A549 treated with dexamethasone at 1 μM for 4 hours (cell line): ENCODE measurements at places on chromosomes 1 and 21. TPM values are rescaled to one million over a fixed set of nuclear protein-coding genes. Genes with fewer than 3 reads are reported as not detected.

Gene TMEM61
- total RNA-seq, result 0.43 to 1.4 TPM (median 0.88 TPM) in 5 replicates

Gene RGS8
- not detected in 5 replicates for total RNA-seq

Gene DIRAS3
- total RNA-seq, result 0.63 to 1.3 TPM (median 1.1 TPM) in 5 replicates

Gene C1orf116
- total RNA-seq, result 3.9 to 6.8 TPM (median 5.9 TPM) in 5 replicates

Gene LCK
- 0.07 to 0.11 TPM (median 0.09 TPM) in 3 of 5 replicates, not detected in the others for total RNA-seq

Gene CD1C
- not detected in 5 replicates for total RNA-seq

Gene TACSTD2
- total RNA-seq, result not detected in 5 replicates

Gene FABP3
- total RNA-seq, result not detected in 5 replicates

Gene VANGL2
- total RNA-seq, result 0.62 to 0.80 TPM (median 0.74 TPM) in 5 replicates

Gene HSF2BP
- 1.6 to 2.2 TPM (median 1.8 TPM) in 5 replicates for total RNA-seq

Gene IPO9
- total RNA-seq, result 27.2 to 48.4 TPM (median 44.4 TPM) in 5 replicates

Gene OR6K3
- total RNA-seq, result not detected in 5 replicates

Gene ATP5PB
- total RNA-seq, result 233 to 282 TPM (median 248 TPM) in 5 replicates

Gene TNFRSF9
- 2.3 to 3.7 TPM (median 2.9 TPM) in 5 replicates for total RNA-seq

Gene ASPM
- total RNA-seq, result 14.9 to 28.5 TPM (median 24.6 TPM) in 5 replicates

Gene HTR6
- 0.08 to 0.28 TPM (median 0.19 TPM) in 5 replicates for total RNA-seq

Gene ERG
- 0.07 to 0.09 TPM (median 0.08 TPM) in 4 of 5 replicates, not detected in the other for total RNA-seq

Gene NRIP1
- total RNA-seq, result 7.8 to 15.2 TPM (median 14.4 TPM) in 5 replicates

Gene TADA1
- total RNA-seq, result 11.0 to 13.5 TPM (median 12.4 TPM) in 5 replicates

Gene RBM34
- 63.6 to 80.7 TPM (median 71.8 TPM) in 5 replicates for total RNA-seq

Gene SEMA4A
- total RNA-seq, result 0.31 to 0.51 TPM (median 0.42 TPM) in 5 replicates

Gene KCNQ4
- total RNA-seq, result 0.21 to 0.35 TPM (median 0.25 TPM) in 5 replicates

Gene ESPN
- total RNA-seq, result 0.34 to 1.2 TPM (median 0.77 TPM) in 5 replicates

Gene FHL3
- 9.6 to 12.4 TPM (median 10.2 TPM) in 5 replicates for total RNA-seq

Gene DCST1
- 0.05 to 0.06 TPM (median 0.06 TPM) in 3 of 5 replicates, not detected in the others for total RNA-seq

Gene VSIG8
- 0.06 to 0.11 TPM in 2 of 5 replicates, not detected in the others for total RNA-seq

Gene KPRP
- total RNA-seq, result not detected in 5 replicates

Gene C1orf198
- 17.6 to 21.1 TPM (median 20.2 TPM) in 5 replicates for total RNA-seq

Gene SELENBP1
- 6.2 to 7.8 TPM (median 6.6 TPM) in 5 replicates for total RNA-seq

Gene RAB3B
- 5.4 to 8.9 TPM (median 7.4 TPM) in 5 replicates for total RNA-seq

Gene MAN1C1
- 0.65 to 0.97 TPM (median 0.92 TPM) in 5 replicates for total RNA-seq

Gene IL22RA1
- total RNA-seq, result 6.5 to 10.0 TPM (median 9.5 TPM) in 5 replicates

Gene TNNT2
- 0.22 to 0.67 TPM (median 0.26 TPM) in 5 replicates for total RNA-seq

Gene PI4KB
- 21.3 to 29.4 TPM (median 28.8 TPM) in 5 replicates for total RNA-seq

Gene VWA5B1
- total RNA-seq, result not detected in 5 replicates

Gene VAV3
- 0.36 to 1.4 TPM (median 0.70 TPM) in 5 replicates for total RNA-seq

Gene CHI3L1
- 0.11 to 0.24 TPM in 2 of 5 replicates, not detected in the others for total RNA-seq

Gene LCE1B
- 0.08 TPM in 1 of 5 replicates, not detected in the others for total RNA-seq

Gene CFHR4
- not detected in 5 replicates for total RNA-seq

Gene CDK11B
- 21.9 to 26.1 TPM (median 25.6 TPM) in 5 replicates for total RNA-seq

Gene SLC1A7
- total RNA-seq, result 0.04 TPM in 1 of 5 replicates, not detected in the others

Gene ZNF644
- total RNA-seq, result 16.9 to 22.0 TPM (median 19.0 TPM) in 5 replicates

Gene BMP8A
- total RNA-seq, result 0.08 to 0.20 TPM (median 0.11 TPM) in 5 replicates

Gene XCL1
- not detected in 5 replicates for total RNA-seq

Gene GCSAML
- not detected in 5 replicates for total RNA-seq

Gene S100A8
- not detected in 5 replicates for total RNA-seq

Gene OR10J1
- not detected in 5 replicates for total RNA-seq

Gene MOB3C
- total RNA-seq, result 3.6 to 4.5 TPM (median 3.8 TPM) in 5 replicates

Gene ARHGAP29
- total RNA-seq, result 13.2 to 15.9 TPM (median 13.6 TPM) in 5 replicates
